ENCODE measurements at places on chromosomes 2 and 18. TPM values are rescaled to one million over a fixed set of nuclear protein-coding genes. Genes with fewer than 3 reads are reported as not detected.

DNA sequence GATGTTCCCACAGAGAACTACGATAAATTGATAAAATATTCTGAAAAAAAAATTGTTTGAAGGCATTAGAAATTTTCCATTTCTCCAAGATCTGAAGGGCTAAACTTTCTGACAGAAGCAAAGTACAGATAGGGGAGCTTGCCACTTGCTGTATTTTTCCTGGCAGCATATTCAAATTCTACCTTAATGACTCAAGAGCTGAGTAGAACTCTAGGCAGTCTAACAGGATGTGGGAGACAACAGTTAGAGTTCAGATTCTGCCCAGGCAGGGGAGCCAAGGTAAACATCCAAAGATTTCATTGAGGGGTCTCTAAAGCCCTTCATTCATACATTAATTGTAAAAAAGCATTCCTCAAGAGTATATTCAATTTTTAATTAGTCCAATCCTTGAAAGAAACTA, 46.0 kb upstream of the RIT2 start:
- peak; percentile 15 for DNase-seq

DNA sequence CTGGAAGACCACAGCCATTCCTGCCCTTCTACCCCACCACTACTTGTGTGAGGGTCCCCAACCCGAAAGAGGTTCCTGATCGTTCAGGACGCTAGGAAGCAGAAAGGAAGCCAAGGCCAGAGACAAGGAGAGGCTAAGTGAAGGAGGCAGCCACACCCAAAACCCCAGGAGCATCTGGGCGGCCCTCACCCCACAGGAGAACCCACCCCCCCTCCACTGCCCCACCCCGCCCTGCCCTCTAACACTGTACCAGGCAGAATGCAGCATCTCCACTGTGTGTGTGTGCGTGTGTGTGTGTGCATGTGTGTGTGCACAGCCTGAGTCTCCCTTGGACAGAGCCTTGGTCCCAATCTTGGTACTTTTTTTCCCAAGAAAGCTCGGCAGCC, 207.5 kb upstream of the HAAO start:
- DNase-seq = no peak

GRCh38 chr2:52178845-52179244, 1146.9 kb upstream of the NRXN1 start:
- no peak for DNase-seq

GRCh38 chr2:204529795-204530463, 15.3 kb upstream of the PARD3B start:
- DNase-seq = no peak

- DNase-seq = no peak
Measured at GRCh38 chr2:65313126-65313953, 85.7 kb downstream of the ACTR2 start.

GRCh38 chr2:39128919-39129391, 8.1 kb upstream of the SOS1 start:
- no peak for DNase-seq

- DNase-seq = peak; percentile 95
Measured at GRCh38 chr18:75500545-75500944, 73.0 kb upstream of the SMIM21 start.

DNA sequence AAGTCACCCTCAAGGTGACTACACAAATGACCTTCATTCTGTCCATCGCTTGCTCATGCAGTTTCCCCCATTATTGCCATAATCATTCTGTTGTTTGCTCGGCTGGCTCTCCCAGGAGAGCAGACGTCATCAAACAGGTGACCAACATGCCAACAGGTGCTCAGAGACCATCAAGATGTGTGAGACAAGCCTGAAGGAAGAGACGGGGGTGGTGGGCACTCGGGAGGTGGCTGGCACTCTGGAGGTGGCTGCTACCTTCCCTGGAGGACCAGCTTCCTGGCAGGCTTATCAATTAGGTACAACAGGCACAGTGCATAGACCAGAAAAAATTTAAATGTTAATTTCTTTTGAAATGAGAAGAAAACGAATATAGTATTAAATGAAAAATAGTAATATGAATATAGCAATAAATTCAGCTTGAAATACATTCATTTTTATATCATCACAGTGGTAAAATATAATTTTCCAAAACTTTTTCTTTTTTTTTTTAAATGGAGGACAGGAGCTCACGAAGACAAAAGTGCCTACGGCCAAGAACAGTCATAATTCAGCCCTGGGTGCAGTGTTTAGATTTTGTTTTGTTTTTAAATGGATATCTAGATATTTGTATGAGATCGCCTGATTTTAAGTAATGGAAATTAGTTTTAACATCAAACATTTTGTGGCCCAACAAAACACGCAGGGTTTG, 16.9 kb upstream of the HAAO start:
- no peak for DNase-seq

DNA sequence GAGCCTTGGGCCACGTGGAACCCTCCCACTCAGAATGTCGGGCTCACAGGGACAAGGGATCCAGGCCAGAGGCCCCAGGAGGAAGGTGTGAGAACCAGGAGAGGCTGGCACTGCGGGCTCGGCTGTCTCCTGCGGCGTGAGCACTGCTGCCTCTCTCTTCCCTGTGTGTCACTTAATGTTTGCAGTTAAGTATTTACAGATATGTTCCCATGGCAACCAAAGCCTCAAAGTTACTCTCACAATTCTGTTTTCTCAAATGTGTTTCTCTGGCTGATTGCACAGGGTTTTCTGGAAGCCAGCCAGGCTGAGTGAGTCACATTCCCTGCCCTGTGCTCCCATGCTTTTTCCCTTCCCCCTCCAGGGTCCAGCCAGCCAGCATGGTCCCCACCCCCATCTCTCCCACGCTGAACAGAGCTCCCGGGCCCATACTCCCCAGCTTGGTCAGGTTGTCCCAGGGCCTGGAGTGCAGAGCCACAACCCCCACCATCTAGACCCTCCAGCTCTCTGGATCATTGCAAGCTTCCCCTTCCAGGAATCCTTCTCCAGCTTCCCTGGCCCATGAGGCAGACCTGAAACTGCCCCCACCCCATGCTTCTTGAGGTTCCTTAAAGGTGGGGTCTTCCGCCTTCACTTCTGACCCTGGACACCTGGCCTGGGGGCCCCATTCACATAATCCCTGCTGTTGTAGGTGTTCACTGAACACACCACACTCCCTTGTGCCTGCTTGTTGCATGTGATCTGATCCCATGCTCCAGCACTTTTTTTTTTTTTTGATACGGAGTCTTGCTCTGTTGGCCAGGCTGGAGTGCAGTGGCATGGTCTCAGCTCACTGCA, 265.9 kb downstream of the CELF4 start:
- DNase-seq = peak; percentile 98

DNA sequence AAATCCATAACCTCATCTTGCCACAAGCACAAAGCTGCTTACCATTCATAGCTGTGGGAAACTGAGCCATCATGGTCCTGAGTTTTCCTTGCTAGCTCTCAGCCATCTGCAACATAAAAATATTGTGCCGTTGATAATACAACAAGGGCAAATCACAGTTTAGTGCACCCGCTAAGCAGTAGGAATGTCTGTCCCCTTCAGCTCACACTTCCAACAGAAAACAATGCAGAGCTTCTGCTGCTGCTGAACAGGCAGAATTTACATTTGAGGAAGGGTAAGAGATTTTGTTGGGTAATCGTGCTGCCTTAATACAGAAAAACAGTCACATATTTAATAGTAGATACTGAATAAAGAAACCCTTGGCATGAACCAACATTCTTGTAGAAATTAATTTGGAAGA, 32.3 kb downstream of the ITSN2 start:
- DNase-seq = no peak

- DNase-seq = no peak
Measured at GRCh38 chr2:123040506-123040905, 984.6 kb upstream of the CNTNAP5 start.

- no peak for DNase-seq
Measured at GRCh38 chr2:1887915-1888314, 143.6 kb upstream of the PXDN start.

- no peak for DNase-seq
Measured at GRCh38 chr2:240703417-240704341, 12.0 kb downstream of the AQP12A start.

GRCh38 chr2:26606847-26607190, 34.3 kb downstream of the CIB4 start:
- DNase-seq = no peak

DNA sequence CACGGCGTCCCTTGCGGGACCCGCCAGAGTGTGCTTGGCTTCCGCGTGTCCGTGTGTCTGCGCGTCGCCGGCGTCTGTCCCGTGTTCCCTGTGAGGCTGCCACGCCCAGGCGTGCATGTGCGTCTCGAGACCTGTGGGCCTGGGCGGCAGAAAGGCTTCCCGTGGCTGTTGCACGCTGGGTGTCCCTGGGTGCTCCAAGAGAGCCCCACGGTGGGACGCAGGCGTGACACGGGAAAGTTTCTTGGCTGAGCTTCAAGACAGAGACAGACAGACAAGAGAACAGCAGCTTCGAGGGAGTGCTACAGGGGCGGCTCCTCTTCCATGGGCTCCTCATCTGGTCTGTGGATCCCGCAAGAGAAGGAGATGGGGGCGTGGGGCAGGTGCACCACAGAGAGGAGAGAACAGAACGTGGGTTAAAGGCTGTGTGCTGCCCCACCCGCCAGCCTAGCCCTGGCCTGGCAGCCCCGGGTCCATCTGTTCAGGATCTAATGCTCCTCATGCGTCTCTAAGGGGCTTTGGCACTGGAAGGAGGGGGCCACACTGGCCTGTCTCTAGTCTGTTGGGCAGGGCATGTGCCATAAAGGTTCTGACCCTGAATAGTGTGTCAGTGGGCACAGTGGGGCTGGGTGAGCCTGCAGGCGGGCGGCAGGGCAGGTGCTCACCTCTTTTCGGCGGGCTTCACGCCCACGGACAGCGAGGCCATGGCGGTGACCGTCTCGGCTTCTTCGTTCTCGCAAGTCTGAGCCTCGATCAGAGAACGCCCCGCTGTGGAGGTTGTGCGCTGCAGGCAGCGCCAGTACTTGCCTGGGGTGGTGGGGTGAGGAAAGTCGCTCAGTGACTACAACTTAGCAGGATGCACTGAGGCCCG, 205.1 kb downstream of the TWIST2 start:
- no peak for DNase-seq

The FAM124B gene
- 10.1 TPM for total RNA-seq

The SCN3A gene
- 11.8 TPM for total RNA-seq

The SERPINB3 gene
- 0.96 TPM for total RNA-seq

The SH3BP4 gene
- total RNA-seq = 4.6 TPM

The NOP58 gene
- total RNA-seq = 48.4 TPM

The LYG1 gene
- not detected for total RNA-seq

The SLC5A7 gene
- total RNA-seq = 5.3 TPM

The PLGLB1 gene
- total RNA-seq = 7.7 TPM

The RBM44 gene
- 2.4 TPM for total RNA-seq
